ENCODE measurements at places on chromosomes 4 and X. TPM values are rescaled to one million over a fixed set of nuclear protein-coding genes. Genes with fewer than 3 reads are reported as not detected.

Gene GUCY1A1
- total RNA-seq, result 0.11 TPM

Gene OTUD6A
- under 0.01 TPM for total RNA-seq

Gene PLXNB3
- 5.5 TPM for total RNA-seq

Gene MAPK10
- total RNA-seq, result 21.1 TPM

Gene GPRASP3
- 12.0 TPM for total RNA-seq

Gene GEMIN8
- 18.0 TPM for total RNA-seq

Gene RNF212
- 2.0 TPM for total RNA-seq
